ENCODE measurements at places on chromosomes 1 and 21.

DNA sequence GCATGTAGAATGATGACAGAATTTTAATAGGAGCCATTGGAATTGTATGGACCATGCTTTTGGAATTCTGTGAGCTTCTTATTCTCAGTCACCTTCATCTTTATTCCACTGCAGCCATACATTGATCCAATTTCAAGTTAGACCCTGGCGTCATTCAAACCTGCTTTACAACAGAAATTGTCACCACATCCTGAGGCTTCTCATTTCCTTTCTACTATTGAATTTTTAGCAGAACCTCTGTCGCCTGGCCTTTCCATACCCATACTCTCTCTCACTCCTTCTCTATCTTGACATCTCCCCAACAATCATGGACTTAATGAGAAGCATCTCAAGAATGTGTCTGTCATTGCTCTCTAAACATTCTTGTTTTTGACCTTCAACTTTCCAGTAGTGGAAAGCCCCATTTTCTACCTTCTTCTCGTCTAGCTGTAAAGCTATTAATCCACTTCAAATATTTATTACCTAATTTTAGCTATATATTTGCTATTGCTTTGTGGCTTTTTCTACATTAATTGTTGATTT, 74.1 kb downstream of the CRB1 start:
- no peak for DNase-seq

DNA sequence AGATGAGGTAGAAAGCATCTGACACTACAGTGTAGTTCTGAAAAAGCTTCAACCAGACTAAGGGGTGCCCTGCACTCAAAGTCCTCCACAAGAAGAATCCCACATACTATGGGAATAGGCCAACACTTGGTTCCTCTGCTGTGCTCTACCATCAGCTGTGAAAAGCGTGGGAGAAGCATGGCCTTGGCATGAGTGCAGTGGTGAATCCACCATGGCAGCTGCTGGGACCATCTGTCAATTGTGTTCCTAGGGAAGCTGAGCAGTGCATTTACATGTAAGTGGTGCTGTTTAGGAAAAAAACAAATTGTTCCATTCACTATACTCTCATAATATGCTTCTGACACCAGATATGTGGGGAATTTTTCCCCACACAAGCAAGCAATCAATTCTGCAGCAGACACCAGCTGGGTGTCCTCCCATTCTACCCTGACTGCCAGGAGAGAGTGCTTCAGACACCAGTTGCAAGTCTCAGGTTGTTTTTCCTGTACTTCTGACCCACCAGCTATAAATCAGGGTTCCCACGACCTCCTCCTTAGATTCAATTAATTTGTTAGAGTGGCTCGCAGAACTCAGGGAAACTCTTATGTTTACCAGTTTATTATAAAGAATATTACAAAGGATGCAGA, 230.8 kb upstream of the CHRM3 start:
- no peak for DNase-seq

GRCh38 chr21:27548486-27548885, 581.6 kb upstream of the ADAMTS5 start:
- no peak for DNase-seq

- no peak for DNase-seq
Observed at GRCh38 chr1:229364207-229365065, 21.6 kb upstream of the CCSAP start.

GRCh38 chr1:16927256-16927655, 5.5 kb downstream of the CROCC start:
- DNase-seq, result no peak

- DNase-seq, result no peak
Observed at GRCh38 chr1:151830055-151830454, 1.5 kb downstream of the RORC start.

GRCh38 chr1:37556712-37557196, at the start of gene DNALI1:
DNALI1 (plus strand) TSS chr1:37556940; CDS start chr1:37556995, 55 bp downstream.
- DNase-seq, result peak; percentile 70

GRCh38 chr1:24181619-24182018, 5.5 kb downstream of the IFNLR1 start:
- DNase-seq, result no peak

DNA sequence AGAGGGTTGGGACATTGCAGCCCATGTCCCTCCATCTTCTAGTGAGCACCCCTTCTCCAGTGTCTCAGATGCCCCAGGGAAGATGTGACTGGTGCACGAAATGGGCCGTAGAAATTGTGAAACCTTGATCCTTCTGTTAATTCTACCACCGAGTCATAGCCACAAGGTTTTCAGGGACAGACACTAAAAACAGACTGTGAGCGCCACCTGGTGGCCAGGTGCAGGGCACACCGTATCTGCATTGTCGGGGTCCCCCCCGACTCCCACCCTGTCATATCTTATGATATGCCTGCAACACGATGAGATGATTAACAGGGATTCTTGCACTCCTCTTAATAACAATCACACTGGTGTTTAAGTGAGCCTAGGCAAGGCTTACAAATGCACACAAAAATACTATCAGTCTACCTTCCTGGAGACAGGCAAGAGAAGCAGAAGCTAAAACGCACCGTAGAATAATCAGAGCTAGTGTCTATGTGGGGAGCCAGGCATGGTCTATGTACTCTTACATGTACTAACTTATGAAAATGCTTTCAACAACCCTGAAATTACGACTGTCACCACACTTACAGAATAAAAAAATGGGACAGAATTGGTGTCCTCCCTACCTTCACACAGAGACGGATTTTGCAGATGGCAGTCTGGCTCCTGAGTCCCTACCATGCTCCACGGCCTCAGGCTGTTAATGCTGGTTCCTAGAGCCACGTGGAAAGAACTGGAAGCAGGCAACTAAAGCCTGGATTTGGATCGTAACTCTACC, 57.9 kb downstream of the FHAD1 start:
- DNase-seq, result peak; percentile 17

DNA sequence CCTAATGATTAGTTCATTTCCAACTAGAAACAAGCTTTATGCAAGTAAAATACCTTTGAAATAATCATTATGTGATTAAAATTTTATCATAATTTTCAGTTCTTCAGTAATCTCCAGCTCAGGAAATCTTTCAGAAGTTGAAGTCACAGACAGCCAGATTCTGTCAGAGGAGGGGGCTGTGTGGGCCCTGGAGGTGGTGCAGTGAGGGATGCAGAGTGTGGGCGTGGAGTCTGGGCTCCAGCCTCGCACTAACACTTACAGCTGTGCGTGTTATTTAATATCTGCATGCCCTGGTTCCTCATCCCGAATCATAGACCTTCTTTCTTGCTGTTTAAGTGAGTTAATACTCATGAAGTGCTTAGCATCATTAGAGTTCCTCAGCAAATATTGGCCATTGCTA, 23.9 kb downstream of the WDR64 start:
- DNase-seq, result no peak

GRCh38 chr1:93021539-93022134, 57.4 kb upstream of the MTF2 start:
- no peak for DNase-seq

DNA sequence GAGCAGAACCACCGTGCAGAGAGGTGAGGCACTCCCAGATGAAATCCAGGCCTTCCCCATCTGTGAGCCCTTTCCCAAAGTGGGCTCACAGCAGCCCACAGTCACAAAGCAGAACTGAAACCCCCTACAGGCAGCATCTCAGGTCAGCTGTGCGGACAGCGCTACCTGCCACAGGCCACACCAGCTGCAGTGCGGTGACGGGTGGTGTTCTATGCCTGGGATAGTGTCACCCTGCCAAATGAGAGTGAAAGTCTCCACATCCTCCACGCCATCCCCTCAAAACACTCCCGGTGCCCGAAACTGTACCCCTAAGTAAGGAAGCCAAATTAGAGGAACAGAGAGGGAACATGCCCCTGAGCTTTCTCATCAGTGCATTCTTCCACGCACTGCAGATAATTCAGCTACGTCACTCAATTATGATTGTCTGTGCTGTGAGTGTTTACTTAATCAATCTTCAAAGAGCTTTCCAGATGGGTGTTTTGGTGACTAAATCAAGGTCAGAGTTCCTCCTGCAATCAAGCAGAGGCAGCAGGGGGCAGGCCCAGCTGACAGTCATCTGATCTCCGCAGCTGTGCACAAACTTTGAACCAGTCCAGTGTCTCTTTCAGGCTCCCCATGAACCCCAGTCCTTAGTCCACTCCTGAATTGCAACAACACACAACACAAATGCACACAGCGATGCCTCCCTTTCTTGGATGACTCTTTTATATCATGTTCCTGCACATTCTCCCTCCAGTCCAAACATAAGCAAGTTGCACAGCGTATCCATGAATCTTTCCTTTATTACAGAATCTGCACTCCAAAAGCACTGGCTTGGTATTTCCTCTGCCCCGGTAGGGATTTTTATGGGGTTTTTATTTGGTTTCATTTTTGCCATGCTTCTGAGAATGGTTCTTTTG, 150.0 kb downstream of the TOMM20 start:
- DNase-seq, result no peak

DNA sequence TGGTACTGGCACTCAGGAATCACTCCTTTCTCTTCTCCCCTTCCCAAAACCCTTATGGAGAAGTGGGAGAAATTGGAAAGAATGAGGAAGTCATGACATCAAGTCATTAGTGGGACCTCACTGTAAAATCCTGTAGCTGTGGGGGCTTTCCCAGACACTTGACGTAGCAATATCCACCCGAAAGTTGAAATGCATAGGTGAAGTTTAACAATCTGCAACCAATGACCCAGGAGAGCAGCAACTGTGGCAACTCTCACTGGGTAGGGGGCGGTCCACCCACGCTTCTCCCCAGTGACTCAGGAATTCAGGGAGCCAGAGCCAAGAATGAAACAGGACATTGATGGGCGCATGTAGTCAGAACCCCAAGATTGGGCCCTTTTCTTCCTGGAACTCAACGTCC, 27.0 kb downstream of the ABCA4 start:
- DNase-seq, result no peak
